ENCODE measurements at places on chromosomes 4 and X. TPM values are rescaled to one million over a fixed set of nuclear protein-coding genes. Genes with fewer than 3 reads are reported as not detected.

NUP62CL gene
- total RNA-seq = not detected

- DNase-seq = no peak
Measured at GRCh38 chr4:184526228-184526627, 51.9 kb upstream of the IRF2 start.

- no peak for DNase-seq
Measured at GRCh38 chrX:22177950-22178515, 94.7 kb upstream of the CBLL2 start.

IL2 gene
- total RNA-seq = not detected

PNCK gene
- total RNA-seq = 0.92 TPM

CPZ gene
- total RNA-seq = not detected

DNA sequence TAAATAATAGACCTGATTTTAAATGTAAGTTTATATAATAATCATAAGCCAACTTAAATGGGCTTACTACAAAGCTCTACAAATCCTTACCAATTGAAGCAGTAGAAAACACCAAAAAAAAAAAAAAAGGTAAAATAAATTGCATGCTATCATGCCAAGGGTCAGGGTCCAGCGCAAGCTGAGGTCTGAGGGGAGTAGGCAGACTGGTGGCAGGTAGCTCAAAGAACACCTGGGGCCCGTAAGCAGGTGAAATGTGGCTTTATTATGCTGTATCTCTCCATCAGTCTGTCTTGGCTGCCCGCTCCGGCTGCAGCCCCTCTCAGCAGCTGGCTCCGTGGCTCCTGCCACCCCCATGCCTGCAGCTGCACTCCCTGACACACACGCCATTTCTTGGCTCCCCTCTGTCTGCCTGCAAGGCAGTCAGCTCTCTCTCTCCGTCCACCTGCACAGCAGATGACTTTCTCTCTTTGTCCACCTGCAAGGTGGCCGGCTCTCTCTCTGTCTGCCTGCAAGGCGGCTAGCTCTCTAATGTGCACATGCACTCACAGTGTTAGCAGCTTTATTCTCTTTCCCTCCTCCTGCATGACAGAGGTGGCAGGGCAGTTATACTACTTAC, 209.4 kb upstream of the UGT8 start:
- no peak for DNase-seq

DNA sequence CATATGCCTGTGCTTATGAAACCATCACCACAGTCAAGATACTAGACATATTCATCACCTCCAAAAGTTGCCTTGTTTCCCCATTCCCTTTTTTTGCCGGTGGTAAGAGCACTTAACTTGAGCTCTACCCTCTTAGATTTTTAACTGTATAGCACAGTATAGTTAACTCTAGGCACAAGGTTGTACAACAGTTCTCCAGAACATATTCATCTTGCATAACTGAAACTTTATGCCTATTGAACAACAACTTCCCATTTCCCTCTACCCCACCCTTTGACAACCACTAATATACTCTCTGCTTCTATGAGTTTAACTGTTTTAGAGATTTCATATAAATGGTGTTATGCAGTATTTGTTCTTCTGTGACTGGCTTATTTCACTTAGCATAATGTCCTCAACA, 119.3 kb downstream of the ASB9 start:
- DNase-seq = no peak

TRAPPC11 gene
- 24.3 TPM for total RNA-seq

DNA sequence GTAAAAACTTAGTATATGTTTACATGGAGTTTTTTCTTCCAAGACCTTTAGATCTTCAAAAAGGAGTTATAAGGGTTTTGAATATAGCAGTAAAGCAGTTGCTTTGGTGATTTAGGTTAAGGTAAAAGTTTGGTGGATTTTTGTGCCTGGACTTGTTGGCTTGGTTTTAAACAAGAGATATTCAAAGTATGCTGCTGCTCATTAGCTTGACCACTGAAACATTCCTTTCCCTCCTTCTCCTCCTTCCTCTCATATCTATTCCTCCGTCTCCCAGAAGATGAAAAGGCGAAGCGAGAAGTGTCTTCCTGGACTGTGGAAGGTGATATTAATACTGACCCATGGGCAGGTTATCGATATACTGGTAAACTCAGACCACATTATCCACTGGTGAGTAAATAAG, 38.4 kb downstream of the METAP1 start:
- no peak for DNase-seq

MAP3K15 gene
- total RNA-seq = not detected

GRCh38 chrX:10981506-10981905, 129.6 kb upstream of the HCCS start:
- no peak for DNase-seq

PRSS12 gene
- 0.49 TPM for total RNA-seq

GRCh38 chr4:128286474-128287058, 1.0 kb downstream of the PGRMC2 start:
- DNase-seq = no peak

- no peak for DNase-seq
Measured at GRCh38 chrX:44227991-44228390, 115.5 kb downstream of the EFHC2 start.

- no peak for DNase-seq
Measured at GRCh38 chr4:25090516-25090915, 59.8 kb upstream of the LGI2 start.

RLIM gene
- total RNA-seq = 29.6 TPM

DNA sequence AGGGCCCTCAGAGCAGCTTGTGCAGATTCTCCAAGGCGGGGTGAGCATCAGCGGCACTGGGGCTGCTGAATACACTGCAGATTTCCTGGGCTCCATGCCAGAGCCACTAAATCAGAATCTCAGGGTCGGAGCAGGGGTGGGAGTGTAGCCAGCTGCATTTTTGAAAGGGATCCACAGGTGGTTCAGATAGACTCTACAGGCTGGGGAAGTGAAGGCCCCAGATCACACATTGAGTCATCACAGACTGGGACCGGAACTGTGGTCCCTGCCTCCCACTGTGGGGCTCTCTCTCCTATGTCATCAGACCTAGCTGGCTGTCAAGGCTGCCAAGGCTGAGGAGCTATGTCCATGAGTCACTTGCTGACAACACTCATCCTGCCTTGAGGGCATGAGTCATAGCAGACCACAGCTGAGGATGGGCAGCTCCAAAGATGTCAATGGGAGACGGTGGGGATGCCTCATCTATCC, 162.3 kb upstream of the MAMLD1 start:
- peak; percentile 70 for DNase-seq

DNA sequence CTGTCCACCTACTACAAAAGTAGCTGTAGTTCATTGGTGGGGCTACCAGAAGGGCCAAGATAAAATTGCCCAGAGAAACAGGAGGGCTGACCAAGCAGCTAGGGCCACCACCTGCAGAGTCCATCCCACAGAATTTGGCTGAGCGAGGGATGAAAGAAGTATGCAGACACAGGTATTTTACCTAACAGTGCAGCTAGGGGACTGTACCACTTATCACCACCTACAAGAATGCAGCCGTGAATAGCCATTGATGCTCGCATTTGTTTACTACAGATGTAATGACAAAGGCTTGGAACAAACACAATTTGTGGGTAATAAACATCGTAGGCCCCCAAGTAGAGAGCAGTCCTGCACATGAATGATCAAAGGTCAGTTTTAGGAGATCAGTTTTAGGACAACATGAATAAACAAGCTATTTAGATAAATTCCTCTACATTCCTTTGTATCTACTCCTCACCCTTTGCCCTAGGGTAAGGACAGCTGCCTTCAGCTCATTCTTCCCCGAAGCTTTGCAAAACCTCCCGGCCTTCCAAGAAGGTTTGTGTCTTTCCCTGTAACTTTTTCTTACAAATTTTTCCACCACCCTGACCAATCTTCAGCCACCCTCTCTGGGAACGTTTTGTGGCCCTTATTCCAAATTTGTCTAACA, 49.5 kb downstream of the ZNF718 start:
- DNase-seq = no peak

GRCh38 chr4:37891260-37892159, 626 bp downstream of the TBC1D1 start:
- DNase-seq = no peak

- DNase-seq = no peak
Measured at GRCh38 chr4:95283320-95283719, 265.5 kb downstream of the UNC5C start.

GRCh38 chr4:40564004-40564403, 65.7 kb downstream of the RBM47 start:
- no peak for DNase-seq

- no peak for DNase-seq
Measured at GRCh38 chrX:139332441-139332840, 198.1 kb upstream of the F9 start.

- no peak for DNase-seq
Measured at GRCh38 chr4:121182296-121182695, 18.2 kb upstream of the TNIP3 start.

DNA sequence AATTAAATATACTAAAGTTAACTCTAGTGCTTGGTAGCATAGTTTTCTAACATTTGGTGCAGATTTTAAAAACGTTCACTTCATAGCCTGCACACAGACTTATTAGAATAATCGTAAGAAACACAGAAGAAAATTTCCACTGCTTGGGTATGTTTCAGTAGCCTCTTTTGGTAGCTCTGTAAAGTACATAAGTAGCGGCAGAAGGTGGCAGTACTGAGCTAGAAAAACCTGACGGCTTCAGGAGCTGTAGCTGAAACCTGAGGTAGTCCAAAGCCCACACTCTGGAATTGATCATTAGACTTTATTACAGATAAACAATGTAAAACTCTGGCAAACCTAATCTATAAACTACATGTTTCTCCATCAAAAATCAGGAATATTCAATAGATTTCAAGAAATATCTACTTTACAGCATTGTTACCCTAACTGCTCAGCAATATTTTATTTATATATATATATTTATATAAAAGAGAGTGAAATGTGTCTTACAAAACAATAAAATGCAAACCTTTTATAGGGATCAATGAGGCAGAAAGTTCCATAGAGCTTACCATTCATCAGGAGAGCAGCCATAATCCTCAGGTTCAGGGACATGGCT, 88.2 kb downstream of the ATP8A1 start:
- DNase-seq = peak; percentile 42

VSIG4 gene
- 24.5 TPM for total RNA-seq

DNA sequence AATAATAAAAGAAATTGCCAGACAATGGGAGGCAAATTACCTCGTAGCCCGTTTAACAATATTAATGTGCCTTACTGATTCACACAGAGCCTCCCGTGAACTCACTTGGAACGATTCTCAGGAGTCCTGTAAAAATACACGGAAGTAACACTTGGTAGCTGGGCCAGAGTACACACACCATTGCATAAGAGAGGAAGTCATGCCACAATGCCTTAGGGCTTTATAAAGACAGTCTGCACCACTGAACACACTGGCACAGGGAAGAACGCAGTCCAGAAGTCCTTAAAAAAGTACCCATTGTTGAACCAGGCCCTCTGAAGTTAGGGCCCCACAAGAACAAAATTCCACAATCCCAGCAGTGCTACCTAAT, 15.1 kb downstream of the SLC2A9 start:
- no peak for DNase-seq

- no peak for DNase-seq
Measured at GRCh38 chr4:183636503-183636902, 22.5 kb downstream of the RWDD4 start.

DNA sequence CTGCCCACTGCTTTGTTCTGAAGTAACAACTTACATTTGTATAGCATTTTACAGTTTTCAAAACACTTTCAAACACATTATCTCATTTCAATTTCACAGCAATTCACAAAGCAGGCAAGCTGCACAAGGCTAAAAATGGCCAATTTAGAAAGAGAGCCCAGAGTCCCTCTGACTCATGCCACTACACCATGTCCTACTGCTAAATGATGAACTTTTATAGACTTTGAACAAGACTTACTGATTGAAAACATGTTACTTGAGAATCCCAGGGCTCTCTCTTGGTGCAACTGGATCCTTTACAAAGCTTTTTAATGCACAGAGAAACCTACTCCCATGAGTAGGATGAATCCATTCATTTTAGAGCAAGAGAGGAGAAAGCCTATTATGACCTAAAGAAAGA, 5.8 kb upstream of the G3BP2 start:
- no peak for DNase-seq

DNA sequence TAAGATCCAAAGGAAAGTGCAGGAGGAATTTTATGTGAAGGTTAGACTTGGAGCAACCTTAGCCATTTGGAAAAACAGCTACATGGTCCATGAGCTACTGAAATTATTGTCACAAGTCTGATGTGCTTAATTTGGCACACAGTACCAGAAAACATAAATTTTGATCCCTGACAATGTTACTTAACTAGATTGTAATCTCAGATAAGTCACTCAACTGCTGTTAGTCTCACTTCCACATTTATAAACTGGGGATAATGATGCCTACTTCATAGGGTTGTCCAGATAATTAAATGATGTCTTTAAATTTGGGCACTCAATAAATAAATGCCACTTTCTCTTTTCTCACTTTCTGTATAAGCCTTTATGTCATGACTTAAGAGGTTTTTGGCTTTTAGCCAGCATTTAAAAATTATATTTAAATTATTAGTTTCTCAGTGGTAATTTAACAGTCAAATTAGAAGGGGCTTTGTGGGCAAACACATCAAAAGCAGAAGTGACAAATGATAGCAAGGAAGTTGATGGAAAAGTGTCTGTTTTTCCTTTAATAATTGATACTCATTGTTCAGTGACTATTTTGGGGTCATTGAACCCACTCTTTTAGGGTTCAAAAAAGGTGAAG, 58.3 kb downstream of the PAQR3 start:
- no peak for DNase-seq

SYP gene
- total RNA-seq = 1.2 TPM

- no peak for DNase-seq
Measured at GRCh38 chrX:63566856-63567255, 215.7 kb upstream of the SPIN4 start.

DNA sequence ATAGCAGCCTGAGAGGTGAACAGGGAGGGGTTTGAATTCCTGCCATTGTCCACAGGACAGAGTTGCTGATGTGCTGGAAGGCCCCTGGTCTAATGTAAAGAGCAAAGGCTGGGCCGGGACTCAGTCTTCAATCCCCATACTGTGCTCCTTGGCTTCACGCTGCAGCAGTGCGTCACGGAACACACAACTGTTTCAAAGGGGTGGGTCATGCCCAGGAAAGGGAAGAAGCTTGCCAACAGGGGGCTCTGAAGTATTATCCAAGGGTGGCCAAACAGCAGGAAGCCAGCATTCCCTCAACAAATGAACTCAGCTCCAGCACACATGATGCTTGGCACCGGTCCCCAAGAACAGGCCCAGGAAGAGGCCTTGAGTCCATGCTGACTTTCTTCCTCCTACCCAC, 122.5 kb downstream of the NFKB1 start:
- DNase-seq = no peak

- DNase-seq = no peak
Measured at GRCh38 chrX:358651-359143, 28.0 kb downstream of the PPP2R3B start.

GYG2 gene
- 0.69 TPM for total RNA-seq

GRCh38 chrX:413322-414201, 26.9 kb upstream of the PPP2R3B start:
- DNase-seq = peak; percentile 23

GRCh38 chrX:109847257-109848187, 114.5 kb upstream of the ACSL4 start:
- DNase-seq = no peak

GRCh38 chr4:139207247-139207646, 30.2 kb upstream of the ELF2 start:
- no peak for DNase-seq

ETDB gene
- total RNA-seq = not detected
